ENCODE measurements at places on chromosomes 1 and 21.

DNA sequence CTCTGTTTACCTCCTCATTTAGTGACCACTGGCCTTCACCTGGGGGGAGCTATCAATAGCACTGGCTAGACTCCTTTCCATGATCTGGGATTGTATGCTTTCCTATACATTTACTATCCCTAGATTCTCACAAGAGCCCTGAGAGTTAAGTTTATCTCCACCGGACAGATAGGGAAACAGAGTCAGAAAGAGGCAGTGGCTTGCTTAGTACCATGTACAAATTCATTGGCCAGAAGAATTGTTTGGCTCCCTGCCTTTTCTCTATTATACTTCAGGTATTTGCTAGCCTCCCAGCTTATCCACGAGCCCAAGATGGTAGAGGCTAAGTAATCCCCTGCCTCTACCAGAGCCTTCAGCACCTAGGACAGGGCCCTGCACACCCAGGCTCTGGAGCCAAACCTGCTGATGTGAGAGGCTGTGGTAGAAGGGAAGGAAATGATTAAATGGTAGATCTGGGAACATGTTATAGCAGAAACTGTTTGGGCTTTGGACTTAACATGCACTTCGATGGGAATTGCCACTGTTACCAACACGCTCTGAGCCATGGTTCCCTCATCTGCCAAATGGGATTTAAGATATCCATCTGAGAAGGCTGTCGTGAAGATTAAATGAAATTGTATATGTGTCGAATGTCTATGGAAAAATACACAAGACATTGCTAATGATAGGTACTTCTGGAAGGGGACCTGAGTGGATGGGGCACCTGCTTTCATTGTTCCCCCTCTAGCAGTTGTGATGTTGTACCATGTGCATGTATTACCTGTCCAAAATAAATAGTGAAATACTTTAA is 3.1 kb upstream of the BLACAT1 start:
- no peak for DNase-seq

DNA sequence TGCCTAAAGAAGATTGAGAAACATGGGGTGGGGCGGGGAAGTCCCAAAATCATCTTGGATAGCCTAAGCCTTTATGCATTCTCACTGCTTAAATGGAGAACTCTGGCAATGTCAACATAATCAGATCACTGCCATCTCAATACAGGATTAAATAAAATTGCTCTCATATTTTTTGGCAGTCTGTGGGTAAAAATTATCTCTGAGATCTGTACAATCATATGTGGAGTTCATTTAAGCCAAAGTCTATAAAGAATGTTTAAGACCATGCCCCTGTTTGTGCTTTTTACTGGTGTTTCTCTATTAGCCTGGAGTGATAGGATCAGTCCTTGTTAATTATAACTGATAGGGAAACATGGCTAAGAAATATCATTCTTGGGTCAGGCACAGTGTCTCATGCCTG is 136.3 kb downstream of the GPR52 start:
- no peak for DNase-seq

DNA sequence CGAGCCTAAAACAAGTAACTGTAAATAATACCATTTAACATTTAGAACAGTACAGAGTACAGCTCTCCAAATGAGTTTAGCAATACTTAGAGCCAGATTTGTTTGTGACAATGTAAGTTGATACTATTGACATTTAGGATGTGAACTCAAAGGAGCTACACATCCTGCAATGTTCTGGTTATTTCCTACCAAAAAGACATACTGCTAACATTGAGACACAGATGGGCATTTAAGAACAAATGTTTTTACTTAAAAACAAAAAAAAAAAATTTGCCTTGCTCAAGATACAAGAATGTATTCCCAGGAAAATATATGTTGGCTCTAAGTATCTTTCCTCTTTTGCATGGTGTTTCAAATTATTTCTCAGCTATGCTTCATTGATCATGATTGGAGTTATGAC is 1464.8 kb upstream of the PRMT6 start:
- no peak for DNase-seq

- DNase-seq, result no peak
These were observed 2.9 kb upstream of the CCN1 start for GRCh38 chr1:85577419-85578320.

DNA sequence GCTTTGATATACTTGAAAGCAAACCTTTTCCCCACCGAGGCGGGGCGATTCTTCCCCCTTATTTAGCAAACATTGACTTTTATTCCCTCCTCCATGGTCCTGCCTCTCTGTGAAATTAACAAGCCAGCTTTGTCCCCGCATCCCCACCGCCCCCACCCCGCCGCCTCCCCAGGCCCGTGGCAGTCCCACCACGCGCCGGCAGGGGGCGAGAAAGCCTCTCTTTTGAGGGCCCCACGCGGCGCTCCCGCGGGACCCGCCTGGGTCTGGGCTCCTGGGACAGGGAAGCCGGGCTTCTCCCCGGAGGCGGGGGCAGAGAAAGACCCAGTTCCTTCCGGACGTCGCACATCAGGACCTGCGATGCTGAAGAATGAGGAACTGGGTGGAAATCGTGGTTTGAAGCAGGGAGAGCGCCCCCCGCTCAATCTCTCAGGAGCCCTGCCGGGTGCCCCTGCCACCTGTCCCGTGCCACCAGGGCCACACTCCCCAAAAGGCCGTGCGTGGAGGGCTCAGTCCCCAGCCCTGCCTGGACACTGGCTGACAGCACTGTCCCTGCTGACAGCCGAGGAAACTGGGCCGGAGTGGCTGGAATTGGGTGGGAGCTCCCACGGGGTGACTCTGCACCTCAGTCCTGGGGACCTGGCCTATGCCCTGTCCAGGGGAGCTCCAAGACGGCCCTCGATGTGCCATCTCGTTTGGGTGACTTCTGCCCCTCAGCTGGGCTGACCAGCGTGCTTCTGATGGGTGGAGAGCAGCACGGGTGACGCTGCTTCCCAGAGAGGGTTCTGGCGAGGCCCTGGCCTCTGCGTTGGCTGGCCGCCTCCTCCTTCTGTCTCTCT is 8.6 kb upstream of the ACTRT2 start:
- DNase-seq, result no peak

DNA sequence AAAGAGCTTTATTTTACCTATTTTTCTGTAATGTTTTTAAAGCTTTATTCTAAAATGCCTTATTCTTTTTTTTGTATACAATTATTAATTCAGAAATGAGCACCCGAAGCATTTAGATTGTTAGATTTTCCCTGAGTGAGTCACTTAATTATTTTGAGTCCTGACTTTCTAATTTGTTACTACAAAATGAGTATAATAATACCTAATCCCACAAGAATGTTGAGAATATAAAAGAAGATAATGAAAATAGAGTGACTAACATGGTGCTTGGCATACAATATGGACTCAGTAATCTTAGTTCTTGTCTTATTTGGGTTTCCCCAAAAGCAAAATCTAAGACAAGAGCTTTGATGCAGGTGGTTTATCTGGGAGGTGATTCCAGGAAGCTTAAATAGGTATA is 142.2 kb downstream of the LHX8 start:
- no peak for DNase-seq

DNA sequence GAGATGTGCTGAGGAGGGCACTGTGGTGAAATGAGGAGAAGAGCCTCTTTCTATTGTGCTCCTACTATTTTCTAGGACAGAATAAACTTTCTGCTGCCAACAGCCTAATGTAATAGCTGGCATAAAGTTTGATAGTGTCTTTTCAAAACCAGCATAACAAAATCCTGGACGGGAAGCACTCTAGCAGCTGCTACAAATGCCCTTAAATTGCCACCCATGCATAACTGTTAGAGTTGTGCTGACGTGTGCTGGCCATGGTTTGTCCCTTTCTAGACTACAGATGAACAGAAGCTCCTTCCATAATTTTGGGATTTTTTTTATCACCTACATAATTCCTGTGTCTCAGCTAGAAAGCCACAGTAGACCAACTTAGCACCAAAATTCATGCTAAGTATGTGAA is 88.5 kb upstream of the DEPDC1 start:
- no peak for DNase-seq

DNA sequence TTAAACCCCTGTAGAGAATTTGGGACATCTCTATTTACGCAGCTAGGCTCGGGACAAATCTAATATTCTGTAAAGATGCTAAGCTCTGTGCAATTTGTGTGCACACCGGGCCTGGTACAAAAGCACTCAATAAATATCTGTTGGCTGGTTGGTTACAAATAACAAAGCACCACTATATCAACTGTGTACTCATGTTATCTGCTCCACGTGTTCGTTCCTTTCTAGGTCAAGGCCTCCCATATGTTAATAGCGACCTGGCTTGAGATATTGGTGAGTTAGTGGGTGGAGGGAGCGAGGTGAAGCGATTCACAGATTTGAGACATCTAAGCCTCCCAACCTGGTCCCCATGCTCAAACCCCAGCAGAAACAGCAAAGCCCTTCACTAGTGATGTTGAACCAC is 47.1 kb upstream of the KAZN start:
- DNase-seq, result no peak

GRCh38 chr1:902802-903201 is 20.9 kb upstream of the SAMD11 start:
- no peak for DNase-seq

GRCh38 chr1:38735651-38736161 is 123.9 kb downstream of the RRAGC start:
- no peak for DNase-seq

DNA sequence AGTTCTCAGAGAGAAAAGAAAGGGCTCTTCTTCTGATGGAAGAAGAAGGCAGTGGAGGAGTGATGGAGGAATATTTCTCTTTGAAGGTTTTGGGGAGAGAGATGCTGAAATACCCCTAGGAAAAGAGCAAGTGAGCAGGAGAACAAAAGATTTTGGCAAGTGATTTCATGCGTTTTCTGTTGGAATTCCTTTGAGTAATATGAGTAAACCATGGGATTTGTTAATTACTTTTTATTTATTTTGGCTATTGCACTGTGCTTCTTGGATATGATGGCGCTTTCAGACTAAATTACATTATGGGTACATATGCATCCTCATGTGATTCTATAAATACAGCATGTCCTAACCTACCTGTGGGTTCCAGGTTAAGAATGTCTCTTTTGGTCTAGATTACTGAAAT is 210.1 kb upstream of the PTGFR start:
- DNase-seq, result no peak

GRCh38 chr1:183069562-183070216 is 46.5 kb downstream of the LAMC1 start:
- DNase-seq, result no peak

GRCh38 chr1:171583591-171584201 is 38.3 kb upstream of the MYOCOS start:
- no peak for DNase-seq

DNA sequence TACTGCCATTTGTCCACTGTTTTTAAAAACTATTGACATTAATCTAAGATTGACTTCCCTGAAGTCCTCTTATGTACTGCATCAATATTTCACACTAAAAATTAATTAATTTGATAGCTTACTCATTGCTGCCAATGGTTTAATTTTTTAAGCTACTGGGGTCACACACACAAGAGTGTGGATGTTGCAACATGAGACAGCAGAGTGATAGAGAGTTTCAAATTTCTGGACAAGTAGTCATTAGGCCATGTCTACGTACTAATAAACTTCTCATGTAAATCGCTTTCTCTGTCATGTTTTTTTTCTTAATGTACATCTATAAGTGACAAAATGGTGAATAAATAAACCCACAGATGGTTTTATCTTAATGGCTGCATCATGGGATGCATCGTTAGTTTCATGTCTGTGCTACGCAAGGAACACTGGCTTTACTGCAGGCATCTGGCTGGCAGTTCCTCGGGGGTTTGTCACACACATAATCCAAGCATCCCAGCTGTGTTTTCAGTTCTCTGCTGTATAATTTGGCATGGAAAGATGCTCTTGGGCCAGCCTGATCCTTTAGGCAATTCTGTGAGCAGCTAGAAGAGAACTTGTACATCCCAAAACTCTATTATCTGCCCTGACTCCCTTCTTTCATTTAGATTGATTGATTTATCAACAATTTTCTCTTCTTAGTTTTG is 16.4 kb upstream of the CHODL start:
- DNase-seq, result no peak

DNA sequence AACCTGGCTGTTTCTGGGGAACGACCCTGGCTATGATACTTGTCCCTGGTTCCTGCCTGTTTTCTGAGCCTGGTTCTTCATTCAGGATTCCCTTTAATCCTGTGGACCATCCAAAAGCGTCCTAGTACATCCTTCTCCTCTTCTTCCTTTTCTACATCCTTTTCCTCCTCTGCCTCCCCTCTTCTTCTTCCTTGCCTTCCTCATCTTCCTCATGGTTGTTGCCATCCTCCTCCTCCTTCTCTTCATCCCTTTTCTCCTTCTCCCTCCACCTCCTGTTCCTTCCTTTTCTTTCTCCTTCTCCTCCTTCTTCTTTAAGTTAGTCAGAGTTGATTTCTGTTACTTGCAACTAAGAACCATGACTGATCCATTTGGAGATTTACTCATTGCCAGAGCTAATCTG is 197.8 kb downstream of the FOXD2 start:
- DNase-seq, result no peak

GRCh38 chr1:92404661-92405060 is 82.1 kb downstream of the GFI1 start:
- no peak for DNase-seq

DNA sequence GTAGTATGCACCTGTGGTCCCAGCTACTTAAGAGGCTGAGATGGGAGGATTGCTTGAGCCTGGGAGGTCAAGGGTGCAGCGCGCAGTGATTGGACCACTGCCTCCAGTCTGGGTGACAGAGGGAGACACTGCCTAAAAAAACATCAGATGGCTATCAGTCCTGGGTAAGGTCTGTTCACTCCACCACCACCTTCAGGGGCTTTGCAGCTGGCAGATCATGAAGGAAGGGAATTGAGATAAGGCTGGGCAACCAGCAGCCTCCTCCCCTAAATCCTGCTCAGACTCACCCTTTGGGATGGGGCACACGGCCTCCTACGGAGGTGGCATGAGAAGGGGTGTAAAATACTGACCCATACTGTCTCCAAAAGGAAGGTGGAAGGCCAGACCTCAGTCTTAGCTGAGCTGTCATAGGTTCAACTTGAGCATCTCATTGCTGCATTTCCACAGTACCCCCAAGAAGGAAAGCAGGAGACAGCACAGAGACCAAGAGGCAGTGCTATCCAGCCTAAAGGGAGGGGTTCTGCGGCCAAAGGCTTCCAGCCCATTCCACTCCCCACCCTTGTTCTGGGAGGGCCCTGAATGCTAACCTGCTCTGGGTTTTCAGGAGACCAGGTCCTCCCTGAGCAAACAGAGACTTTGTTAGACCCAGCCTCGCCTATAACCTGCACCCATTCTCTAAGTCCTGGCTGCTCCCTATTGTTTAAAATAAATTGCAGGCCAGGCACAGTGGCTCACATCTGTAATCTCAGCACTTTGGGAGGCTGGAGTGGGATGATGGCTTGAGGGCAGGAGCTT is 13.7 kb downstream of the SLC45A3 start:
- DNase-seq, result no peak

DNA sequence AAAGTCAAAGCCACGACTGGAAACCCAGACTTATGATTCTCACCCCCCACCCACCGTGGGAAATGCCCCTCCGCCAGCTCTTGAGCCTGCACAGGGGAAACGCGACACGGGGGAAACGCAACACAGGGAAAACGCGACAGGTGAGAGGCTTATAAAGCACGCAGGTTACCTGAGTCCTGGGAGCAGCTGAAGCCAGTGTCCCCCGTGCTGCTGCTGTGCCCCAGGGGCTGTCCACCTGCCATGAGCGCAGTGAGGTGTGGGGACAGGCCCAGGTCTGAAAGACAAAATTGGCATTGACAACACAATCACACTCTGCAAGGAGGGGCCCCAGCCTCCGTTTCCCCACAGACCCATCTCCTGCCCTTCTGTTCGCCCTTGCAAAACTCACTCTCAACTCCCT is 46.3 kb downstream of the GPR161 start:
- DNase-seq, result no peak

- DNase-seq, result no peak
These were observed 5.6 kb upstream of the AHCYL1 start for GRCh38 chr1:109978761-109979488.

GRCh38 chr21:40556442-40556968 is 290.5 kb downstream of the DSCAM start:
- DNase-seq, result no peak

Data from NCI-H146 (cell line).